ENCODE measurements at places on chromosomes 5 and 9.

DNA sequence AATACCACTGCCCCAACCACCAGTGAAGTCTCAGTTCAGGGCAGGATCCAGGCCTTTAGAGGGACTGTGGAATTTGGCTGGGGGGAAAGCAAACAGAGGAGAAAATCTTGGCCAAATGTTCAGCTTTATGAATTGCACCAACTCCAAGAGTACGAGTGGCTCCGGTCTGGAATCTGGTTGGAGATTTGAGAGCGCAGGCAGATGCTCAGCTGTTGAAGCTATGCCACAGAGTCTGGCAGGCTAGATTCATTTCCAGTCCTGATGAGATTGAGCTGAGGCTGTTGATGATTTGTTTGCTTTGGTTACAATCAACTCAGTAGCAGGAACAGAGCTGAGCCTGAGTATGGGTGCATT, 9.1 kb upstream of the HSPB3 start:
- no peak for DNase-seq

DNA sequence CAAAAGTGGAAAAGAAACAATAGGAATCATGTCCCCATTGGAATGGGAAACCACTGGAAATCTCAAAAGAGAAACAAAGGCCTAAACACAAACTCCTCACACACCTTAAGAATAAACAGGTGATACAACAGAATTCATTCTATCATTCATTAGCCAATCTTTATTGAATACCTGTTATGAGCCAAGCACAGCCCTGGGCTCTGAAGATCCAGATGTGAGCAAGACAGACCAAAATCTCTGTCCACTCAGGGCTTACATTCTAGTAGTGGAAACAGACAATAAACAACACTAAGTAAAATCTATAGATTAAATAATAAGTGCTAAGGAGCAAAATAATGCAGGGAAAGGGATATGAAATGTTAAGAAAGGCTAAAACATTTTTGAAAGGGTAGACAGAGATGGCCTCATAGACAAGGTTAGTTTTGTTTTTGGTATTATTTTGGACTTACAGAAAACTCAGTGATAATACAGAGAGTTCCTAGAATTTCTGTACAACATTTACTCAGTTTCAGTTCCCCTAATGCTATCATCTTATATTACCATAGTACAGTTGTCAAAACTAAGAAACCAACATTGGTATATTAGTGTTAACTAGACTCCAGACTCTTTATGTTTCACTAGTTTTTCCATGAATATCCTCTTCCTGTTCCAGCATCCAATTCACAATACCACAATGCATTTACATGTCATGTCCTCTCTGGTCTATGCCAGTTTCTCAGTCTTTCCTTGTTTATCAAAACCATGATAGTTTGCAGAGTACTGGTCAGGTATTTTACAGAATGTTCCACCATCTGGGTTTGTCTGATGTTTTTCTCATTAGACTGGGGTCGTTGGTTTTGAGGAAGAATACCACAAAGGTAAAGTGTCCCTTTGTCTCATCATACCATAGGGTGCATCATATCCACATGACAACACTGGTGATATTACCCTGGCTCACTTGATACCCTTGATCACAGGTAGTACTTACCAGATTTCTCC, 103.7 kb downstream of the SIL1 start:
- no peak for DNase-seq

- DNase-seq: peak; percentile 74
Observed at GRCh38 chr9:70602321-70603019, 188.0 kb upstream of the KLF9 start.

- no peak for DNase-seq
Observed at GRCh38 chr9:114388764-114389375, 1.1 kb upstream of the AKNA start.

GRCh38 chr5:102450313-102450990, 48.3 kb downstream of the SLCO6A1 start:
- no peak for DNase-seq

DNA sequence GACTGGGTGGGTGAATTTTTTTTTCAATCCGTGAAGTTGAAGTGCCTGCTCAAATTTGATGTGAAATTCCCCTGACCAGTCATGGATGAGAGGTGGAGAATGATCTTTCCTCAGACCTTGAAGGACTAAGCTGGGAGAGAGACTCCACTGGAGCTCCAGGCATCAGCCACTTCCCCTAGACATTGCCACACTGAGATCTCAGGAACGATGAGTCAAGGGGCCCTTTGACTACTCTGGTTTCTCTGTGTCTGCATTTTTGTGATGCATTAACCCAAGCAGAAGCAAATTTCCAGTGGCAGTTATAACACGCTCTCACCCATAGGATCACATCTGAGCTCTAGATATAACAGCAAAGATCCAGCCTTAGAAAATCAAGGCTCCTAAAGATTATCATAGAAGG, 171.2 kb upstream of the KIF2A start:
- no peak for DNase-seq

DNA sequence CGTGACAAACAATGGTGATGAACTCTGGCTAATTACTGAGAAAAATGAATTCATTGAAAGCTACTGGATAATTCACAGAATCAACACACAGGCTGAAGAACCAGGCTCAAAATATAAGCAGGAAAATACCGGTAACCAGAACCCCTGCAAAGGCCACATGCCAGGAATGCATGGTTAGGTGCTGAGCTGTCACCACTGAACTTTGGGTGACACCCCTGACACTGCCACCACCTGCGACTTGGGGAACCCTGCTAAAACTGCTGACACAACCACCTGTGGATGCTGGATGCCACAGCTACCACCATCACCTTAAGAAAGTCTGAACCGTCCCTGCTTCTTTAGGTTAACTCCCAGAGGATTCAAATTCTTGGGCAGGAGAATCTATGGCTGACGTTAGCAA, 72.0 kb upstream of the NR4A3 start:
- no peak for DNase-seq

DNA sequence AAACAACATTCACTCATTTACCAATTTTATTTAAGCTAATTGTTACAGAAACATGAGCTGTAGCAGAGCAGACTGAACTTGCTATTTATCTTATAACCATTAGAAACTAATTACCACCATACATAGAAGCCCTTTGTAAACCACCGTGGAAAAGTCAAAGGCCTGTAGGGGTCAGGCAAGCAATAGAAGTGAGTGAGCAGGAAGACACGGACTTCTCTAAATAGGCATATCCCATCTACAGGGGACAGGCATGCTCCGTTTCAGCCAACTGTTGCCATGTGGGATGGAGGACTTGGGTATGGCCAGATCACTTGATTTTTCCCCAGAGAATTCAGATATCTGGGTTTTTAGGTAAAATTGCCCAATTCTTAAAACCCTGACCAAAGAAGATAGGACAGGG, 44.8 kb downstream of the PRRC1 start:
- no peak for DNase-seq

DNA sequence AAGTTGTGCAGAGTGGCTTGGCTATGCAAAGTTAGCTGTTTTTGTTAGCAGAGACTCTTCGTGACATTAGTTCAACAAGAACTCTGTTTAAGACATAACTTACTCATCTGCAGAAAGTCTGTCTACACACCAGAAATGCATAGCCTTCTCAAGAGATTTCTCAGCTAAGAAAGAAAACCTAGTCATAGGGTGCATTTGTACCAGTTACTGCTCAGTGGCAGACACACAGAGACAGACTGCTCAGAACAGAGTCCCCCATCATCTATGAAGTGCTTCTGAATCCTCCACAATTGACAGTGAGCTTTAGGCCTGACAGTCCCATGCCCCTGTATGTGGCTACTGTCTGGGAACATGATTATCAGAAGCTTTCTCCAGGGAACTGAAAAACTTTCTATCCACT, 56.1 kb upstream of the IFNK start:
- DNase-seq: no peak

DNA sequence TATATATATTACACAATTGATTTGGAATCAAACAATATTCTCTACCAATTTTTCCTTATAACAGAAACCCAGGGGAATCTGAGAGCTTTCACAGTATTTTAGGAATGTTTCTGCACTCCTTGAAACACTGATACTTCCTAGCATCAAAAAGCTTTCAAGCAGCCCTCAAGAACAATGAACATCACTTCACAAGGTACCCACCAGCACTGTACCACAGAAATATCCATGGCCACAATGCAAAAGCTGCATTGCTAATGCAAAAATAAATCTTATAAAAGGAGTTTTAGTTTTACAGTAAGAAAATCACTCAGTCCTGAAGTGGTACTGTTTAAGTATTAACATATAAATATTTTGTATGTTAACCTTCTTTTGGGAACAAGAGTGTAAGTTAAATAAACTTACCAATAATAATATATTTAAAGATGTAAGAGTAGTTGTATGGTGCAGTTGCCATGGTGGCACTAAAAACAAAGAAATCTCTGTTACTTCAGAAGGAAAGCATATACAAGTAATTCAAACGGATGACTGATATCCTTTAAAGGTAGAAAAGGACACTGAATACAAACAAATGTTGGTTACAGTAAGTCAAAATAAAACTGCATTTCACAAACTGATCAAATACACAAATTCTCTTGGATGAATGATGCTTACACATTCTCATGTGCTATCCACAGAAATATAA, 8.6 kb downstream of the RAB14 start:
- DNase-seq: no peak

- no peak for DNase-seq
Observed at GRCh38 chr9:27566118-27566517, 7.2 kb downstream of the C9orf72 start.

GRCh38 chr5:168286386-168286785, 5.1 kb upstream of the WWC1 start:
- DNase-seq: no peak

- no peak for DNase-seq
Observed at GRCh38 chr5:133316346-133317343, 264.8 kb downstream of the HSPA4 start.

GRCh38 chr5:83077662-83078261, 415 bp downstream of the XRCC4 start:
- DNase-seq: no peak

GRCh38 chr5:15774632-15775031, 274.7 kb downstream of the FBXL7 start:
- no peak for DNase-seq

- no peak for DNase-seq
Observed at GRCh38 chr5:170161069-170161468, 55.4 kb downstream of the FOXI1 start.

DNA sequence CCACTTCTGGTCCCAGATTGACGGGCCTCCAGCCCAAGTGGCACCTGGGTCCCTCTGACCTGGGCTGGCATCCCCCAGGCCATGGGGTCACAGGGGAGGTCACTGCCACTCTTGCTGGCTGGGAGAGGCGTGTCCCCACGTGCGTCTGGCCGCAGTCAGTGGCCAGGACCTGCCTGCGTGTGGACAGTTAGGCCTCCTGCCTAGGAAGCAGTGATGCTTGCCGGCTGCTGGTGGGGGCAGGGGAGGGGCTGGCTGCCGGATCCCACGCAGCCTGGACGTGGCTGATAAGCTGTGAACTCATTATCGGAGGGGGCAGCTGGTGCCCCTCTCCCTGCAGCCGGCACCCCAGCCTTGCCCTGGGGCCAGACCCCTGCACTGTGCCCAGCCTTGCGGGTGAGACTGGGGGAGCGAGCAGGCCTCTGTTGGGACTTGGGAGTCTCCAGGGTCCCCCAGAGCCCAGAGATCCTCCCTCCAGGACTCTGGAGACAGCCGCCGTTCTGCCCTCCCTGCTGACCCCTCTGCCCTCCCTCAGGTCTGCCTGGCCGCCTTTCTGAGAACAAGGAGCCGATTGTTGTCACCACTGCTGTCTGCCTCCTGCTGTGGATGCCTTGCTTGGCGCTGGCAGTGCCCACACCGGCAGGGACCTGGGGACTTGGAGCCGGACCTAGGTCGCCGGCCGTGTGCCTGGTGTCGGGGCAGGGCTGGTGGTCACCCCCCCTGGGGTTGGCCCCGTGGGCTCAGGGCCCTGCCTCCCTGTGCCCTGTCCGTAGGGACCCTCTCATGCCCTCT, 12.3 kb downstream of the RXRA start:
- DNase-seq: no peak

DNA sequence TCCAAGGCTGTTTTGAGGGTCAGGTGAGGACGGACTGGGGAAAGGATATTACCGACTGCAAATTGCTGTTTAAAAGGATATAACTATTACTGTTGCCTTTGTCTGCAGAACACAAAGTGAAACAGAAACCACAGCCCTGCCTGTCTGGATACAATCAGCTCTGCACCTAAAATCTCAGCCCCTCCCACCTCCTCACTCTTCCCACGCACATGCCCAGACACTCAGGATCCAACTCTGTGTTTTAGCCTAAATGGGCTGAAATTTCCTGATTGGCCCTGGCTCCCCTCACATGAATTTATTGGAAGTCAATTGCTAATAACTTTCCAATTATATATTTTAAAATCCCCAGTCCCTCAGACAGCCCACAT, 176.3 kb upstream of the PPP1R26 start:
- no peak for DNase-seq

DNA sequence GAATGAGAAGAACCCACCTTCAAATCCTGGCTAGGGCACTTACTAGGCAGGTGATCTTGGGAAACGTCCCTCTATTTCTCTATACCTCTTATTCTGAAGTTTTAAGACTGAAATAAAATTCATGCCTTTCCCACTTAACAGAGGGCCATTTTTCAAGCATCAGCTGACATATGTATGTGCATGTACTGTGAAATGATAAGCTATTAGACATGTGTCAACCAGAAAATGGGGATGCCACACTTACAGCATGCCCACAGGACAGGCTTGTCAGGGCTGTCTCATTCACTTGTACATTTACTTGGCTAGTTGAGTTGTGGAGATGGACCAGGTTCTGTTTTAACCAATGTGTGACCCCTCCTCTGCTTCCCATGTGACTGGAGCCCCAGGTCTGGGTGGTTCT, 78.5 kb downstream of the C9orf152 start:
- no peak for DNase-seq

DNA sequence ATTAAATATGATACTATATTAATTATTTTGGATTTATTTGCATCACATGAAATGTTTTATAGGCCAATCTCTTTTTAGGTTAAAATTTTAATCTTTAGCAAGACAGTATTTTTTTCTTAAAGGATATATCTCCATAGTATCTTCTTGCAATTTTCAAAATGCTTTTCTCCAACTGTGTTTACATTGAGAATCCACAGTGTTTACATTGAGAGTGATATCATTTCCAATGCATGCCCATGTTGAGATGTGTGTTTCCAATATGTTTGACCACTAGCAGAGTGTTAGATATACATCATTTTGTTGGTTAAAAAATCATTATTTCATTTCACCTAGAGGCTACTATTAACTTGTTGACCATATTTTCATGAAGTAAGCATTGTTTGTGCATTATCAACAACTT, 17.3 kb downstream of the VCAN start:
- no peak for DNase-seq

DNA sequence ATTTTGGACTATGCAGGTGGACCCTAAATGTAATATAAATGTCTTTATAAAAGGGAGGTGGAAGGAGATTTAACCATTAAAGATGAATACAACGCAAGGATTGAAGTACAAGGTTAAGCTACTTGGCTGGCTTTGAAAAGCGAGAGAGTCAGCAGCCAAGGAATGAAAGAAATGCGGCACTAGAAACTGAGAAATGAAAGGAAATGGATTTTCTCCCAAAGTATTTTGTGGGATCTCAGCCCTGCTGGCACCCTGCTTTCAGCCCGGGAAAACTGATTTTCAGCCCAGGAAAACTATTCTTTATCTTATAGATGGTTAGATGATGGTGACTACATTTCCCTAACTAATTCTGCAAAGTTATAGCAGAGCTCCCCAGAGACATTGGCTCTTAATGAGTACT, 1349.6 kb upstream of the C9orf72 start:
- DNase-seq: no peak
